ENCODE measurements at places on chromosomes 13 and 19.

GRCh38 chr13:38391341-38391740 is 41.7 kb downstream of the UFM1 start:
- no peak for DNase-seq

- DNase-seq = no peak
These were observed 531.9 kb downstream of the KLF12 start for GRCh38 chr13:73602295-73602694.

- no peak for DNase-seq
These were observed 20.7 kb upstream of the OLFM4 start for GRCh38 chr13:53007872-53008271.

DNA sequence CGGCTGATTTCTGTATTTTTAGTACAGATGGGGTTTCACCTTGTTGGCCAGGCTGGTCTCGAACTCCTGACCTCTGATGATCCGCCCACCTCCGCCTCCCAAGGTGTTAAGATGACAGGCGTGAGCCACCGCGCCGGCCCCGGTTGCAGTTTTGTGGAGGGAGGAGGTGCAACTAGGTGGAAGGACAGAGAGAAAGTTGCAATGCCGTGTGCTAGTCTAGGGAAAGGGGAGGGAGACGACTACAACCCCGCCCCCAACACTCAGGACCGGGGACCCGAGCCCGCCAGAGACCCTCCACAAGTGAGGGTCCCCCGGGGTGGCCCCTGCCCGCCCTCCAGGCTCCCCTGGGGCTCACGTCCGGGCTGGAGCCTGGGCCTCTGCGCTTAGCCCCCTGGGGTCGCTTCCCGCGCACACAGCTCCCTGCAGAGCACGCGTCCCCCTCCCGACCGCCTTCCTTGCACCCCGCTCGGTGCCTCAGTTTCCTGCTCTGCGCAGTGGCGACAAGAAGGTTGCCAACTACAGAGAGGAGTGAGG is 1.2 kb upstream of the ARID3A start:
- DNase-seq = no peak

DNA sequence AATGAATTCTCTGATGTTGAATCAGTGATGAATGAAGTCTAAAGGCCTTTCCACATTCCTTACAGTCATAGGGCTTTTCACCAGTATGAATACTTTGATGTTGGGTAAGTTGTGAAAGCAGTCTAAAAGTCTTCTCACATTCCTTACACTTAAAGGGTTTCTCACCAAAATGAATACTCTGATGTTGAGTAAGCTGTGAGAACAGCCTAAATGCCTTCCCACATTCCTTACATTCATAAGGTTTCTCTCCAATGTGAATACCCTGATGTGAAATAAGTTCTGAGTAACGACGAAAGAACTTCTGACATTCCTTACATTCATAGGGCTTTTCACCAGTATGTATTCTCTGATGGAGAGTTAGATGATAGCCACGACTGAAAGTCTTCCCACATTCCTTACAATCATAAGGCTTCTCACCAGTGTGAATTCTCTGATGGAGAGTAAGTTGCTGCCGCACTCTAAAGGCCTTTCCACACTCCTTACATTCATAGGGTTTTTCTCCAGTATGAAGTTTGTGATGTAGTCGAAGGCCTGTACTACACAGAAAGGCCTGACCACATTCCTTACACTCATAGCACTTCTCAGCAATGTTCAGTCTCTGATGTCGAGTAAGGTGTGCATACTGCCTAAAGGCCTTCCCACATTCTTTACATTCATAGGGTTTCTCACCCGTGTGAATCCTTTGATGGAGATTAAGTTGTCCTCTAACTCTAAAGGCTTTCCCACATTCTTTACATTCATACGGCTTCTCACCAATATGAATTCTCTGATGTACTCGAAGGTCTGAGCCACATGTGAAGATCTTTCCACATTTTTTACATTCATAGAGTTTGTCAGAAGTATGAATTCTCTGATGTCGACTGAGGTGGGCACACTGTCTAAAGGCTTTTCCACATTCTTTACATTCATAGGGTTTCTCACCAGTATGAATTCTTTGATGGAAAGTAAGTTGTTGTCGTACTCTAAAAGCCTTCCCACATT is 19.9 kb downstream of the ZFP30 start:
- DNase-seq = no peak

Data from inflammatory macrophage treated with lipopolysaccharide for 4 hours (primary cell).